ENCODE measurements at places on chromosomes 16 and 17. TPM values are rescaled to one million over a fixed set of nuclear protein-coding genes. Genes with fewer than 3 reads are reported as not detected.

DPEP2 gene
- 4.5 TPM for total RNA-seq

SLC38A8 gene
- not detected for total RNA-seq

CTRB1 gene
- not detected for total RNA-seq

DNA sequence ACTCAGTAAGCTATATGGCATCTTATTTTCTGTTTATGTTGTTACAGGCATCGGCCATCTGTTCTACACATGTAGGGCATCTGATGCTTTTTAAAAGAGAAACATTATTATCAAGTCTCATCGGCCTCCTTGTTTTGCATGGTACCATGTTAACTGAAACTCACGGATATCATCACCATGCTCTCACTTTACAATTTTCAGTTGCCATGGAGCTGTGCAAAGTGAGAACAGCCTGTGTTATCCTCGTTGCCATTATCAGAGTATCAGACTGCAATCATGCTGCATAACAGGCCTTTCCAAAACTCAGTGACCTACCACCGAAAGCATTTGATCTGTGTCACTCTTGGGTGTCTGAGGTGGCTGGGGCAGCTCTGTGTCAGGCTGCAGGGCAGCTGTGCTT lies 110.3 kb downstream of the C17orf67 start:
- no peak for DNase-seq
- H3K27ac ChIP-seq = no peak overlapping the region
- H3K4me1 ChIP-seq = peaks cover under 1% of the 10 kb centered on the region
- H3K36me3 ChIP-seq = no peaks in the 10 kb centered on the region
- peaks cover 14% of the 10 kb centered on the region for H3K27me3 ChIP-seq

- no peak for DNase-seq
- H3K27ac ChIP-seq = no peak overlapping the region
- no peaks in the 10 kb centered on the region for H3K4me1 ChIP-seq
- H3K27me3 ChIP-seq = no peaks in the 10 kb centered on the region
- no peak overlapping the region for H3K4me3 ChIP-seq
These were observed 45.0 kb downstream of the KCNJ16 start for GRCh38 chr17:70119983-70120382.

DNA sequence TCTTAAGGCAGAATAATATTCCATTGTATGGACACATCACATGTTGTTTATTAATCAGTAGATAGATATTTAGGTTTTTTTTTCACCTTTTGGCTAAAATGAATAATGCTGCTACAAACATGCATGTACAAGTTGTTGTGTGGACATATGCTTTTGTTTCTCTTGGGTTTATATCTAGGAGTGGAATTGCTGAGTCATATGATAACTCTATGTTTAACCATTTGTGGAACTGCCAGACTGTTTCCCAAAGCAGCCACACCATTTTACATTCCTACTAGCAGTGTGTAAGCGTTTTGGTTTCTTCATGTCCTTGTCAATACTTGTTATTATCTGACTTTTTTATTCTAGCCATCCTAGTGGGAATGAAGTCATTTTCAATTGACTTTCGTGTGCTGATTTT lies 21.3 kb downstream of the CYLD start:
- H3K4me1 ChIP-seq = peaks cover 73% of the 10 kb centered on the region
- H3K36me3 ChIP-seq = peaks cover 73% of the 10 kb centered on the region
- DNase-seq = no peak
- no peak overlapping the region for H3K4me3 ChIP-seq
- H3K27ac ChIP-seq = no peak overlapping the region
- no peaks in the 10 kb centered on the region for H3K27me3 ChIP-seq
